ENCODE measurements at places on chromosomes 6 and 20.

- DNase-seq, result no peak
These were observed 8.6 kb upstream of the HIVEP2 start for GRCh38 chr6:142953373-142954273.

GRCh38 chr6:82612475-82613039, 248.9 kb downstream of the TPBG start:
- DNase-seq, result no peak

GRCh38 chr20:48384147-48384818, 443.5 kb downstream of the PREX1 start:
- peak; percentile 29 for DNase-seq

DNA sequence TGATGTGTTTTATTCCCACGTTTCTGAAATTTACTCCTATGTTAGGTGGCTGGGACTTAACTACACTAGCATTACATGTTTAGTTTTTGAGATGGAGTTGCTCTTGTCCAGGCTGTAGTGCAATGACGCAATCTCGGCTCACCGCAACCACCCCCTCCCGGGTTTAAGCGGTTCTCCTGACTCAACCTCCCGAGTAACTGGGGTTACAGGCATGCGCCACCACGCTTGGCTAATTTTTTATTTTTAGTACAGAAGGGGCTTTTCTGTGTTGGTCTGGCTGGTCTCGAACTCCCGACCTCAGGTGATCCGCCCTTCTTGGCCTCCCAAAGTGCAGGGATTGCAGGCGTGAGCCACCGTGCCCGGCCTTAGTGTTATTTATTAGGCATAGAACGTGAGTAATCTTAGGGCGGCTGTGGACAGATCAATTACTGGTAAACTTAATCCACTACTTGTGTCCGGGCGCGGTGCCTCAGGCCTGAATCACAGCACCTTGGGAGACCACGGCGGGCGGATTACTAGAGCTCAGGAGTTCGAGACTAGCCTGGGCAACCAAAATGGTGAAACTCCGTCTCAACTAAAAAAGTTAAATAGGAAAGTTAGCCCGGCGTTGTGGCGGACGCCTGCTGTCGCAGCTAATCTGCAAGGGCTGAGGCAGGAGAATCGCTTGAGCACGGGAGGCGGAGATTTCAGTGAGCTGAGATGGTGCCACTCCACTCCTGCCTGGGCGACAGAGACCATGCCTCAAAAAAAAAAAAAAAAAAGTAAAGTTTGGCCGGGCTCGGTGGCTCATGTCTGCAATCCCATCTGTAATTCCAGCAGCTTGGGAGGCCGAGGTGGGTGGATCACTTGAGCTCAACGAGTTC, 123.7 kb upstream of the BTN3A2 start:
- DNase-seq, result peak; percentile 68

GRCh38 chr20:25197183-25197869, 1.8 kb downstream of the ENTPD6 start:
- no peak for DNase-seq

GRCh38 chr6:152401978-152402377, 235.2 kb downstream of the SYNE1 start:
- DNase-seq, result no peak

GRCh38 chr6:83708546-83708969, 343 bp downstream of the SNAP91 start:
- DNase-seq, result no peak

GRCh38 chr6:4970739-4971395, 33.0 kb downstream of the RPP40 start:
- DNase-seq, result no peak

GRCh38 chr6:42935322-42935721, 6.0 kb downstream of the CNPY3 start:
- no peak for DNase-seq
